Stimulated activated CD8-positive, alpha-beta memory T cell treated with anti-CD3 and anti-CD28 coated beads, Interleukin-7, amount 100 ng/mL, for 1 hour (primary cell): ENCODE measurements at places on chromosomes 4 and X.

- no peak for DNase-seq
Observed at GRCh38 chr4:76694056-76694455, 203.9 kb downstream of the SOWAHB start.

DNA sequence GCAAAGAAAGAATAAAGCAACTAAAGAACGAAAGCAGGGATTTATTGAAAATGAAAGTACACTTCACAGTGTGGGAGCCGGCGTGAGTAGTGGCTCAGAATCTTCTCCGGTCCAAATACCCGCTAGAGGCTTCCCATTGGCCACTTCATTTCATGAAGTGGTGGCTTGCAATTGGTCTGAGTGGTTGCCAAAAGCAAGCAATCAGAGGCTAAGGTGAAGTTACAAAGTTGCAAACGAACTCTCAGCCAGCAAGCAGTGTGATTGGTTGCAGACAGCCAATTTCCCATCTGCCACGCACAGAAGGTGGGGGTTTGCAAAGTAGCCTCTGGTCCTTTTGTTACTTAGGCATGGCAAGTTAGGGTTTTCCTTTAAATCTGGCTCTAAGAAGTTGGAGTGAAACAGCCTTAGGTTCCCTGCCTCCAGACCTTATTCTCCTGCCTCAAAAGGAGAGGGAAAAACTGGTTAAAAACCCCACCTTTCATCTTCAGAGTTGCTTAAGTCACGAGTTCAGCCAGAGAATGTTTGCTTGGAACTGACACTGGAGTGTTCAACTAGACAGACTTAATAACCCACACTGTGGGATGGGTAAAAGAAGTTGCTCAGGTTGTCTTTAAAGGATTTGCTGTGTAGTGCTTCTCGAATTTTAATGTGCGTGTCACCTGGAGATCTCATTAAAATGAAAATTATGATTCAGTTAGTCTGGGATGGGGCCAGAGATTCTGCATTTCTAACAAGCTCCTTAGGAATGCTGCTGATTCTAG lies 6.9 kb upstream of the CLOCK start:
- DNase-seq: no peak

DNA sequence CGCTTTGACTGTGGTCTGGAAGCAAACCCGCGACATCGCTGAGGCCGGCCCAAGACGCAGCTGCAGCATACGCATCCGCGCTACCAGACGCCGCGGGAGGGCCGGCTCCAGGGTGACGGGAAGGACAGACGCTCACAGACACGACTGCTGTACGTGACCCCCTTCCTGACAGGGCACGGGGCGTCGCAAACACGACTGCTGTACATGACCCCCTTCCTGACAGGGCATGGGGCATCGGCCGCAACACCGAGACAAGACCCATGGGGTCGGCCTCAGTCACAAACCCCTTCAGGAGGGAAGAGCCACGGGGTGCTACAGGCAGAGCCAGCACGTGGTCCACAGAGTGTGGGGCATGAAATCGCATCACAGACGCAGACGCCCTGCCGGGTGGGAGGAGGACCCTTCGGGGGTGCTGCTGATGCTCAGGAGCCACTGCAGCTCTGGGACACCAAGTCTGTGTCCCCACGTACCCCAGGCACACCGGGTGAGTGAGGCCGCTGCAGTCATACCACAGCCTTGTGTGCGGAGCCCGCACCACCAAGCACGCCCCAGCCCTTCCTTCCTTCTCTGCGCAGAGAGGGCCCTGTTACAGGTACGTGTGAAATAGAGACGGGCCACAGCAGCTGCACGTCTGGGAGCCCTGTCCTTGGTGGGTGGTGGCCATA lies 38.7 kb upstream of the CPLX1 start:
- no peak for DNase-seq

- DNase-seq: no peak
Observed at GRCh38 chrX:13463608-13464007, 105.8 kb upstream of the EGFL6 start.

GRCh38 chrX:107348051-107348450 lies 101.4 kb upstream of the FRMPD3 start:
- DNase-seq: no peak

- DNase-seq: no peak
Observed at GRCh38 chr4:66777097-66777496, 768.2 kb downstream of the CENPC start.

DNA sequence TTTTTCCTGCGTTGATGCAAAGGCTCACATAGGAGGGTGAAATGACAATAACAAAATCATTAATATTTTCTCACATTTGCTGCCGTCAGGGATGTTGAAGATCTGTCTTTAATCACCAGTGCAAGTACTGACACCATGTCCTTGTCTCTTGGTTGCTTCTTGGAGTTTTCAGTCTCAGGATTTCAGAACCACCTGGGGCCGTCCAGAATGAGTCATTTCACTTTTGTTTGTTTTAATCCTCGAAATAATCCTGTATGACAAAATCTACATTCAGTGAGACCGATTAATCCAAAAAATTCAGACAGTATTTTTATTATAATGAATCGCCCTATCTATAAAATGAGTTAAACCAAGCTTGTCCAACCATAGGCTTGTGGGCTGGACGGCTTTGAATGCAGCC lies 47.2 kb downstream of the NEIL3 start:
- no peak for DNase-seq

DNA sequence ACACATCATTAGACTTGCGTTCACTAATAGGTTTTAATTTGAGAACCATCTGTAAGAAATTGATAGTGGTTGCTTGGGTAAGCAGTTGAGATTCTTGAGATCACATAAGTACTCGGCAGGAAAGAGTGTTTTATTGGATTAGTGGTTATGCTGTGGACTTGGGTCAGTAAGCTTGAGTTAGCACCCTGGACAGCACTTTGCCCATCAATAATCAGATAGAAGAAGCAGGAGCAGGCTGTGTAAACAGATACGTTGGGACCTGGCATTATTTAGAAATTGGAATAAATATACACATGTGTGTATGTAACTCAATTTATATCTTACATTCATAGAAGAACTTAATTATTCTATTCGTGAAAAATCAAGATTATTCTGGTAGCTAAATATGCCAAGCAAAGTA lies 357.5 kb upstream of the SMIM31 start:
- no peak for DNase-seq

DNA sequence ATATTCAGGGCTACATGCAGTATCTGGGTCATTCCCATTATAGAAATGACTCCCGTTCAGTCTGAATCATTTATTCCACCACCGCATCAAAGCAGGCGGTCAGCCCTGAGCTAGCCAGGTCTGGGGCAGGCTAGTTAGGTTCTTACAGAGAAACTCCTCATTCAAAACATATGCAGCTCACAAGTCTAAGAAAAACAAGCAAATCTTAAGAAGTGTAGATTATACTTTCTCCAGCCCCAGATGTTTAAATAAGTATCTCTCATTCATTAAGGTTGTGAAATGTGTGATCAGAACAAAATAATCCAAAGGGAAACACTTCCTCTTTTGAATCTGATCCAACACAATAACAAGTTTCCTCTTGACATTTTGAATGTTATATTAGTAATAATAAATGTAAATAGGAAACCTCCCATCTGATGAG lies 441.9 kb downstream of the INPP4B start:
- DNase-seq: no peak

GRCh38 chr4:182928061-182928460 lies 10.9 kb upstream of the DCTD start:
- no peak for DNase-seq

DNA sequence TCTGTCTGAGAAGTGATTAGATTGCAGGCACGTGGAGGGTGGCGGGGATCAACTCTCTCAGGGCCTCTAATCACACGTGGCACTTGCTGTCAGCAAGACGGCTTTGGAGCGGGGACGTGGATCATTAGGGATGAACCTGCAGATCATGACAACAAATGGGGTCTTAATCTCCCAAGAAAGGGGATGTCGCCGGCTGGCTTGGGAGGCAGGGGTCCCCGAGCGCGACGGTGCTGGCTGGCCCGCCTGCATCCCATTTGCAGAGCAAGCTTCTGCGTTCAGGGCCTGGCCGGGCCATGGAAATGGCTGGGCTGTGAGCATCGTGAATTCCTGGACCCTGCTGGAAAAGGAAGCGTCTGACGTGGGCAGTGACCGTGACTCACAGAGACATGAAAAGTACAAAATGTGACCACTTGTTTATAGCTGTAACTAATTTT lies 85.1 kb upstream of the SHOX start:
- no peak for DNase-seq

GRCh38 chr4:48931459-48931858 lies 24.9 kb upstream of the OCIAD2 start:
- DNase-seq: no peak

DNA sequence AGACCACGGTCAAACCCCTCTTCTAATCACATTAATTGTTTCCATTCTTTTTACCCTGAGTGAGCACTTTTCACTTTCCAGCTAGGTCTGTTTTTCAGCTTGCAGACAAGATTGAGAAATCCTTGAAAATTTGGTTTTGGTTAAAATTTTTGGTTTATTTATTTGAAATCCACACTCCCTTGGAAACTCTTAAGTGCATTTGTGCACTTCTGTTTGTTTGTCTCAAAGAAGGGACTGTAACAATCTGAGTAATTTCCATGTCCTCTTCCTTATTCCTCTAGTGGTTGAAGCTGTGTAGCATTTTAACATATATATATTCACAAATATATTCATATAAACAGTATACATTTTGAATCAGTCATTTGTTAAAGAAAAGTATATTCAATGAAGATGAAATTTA lies 333.3 kb downstream of the ANK2 start:
- DNase-seq: no peak

- DNase-seq: no peak
Observed at GRCh38 chrX:40154250-40154852, 56.6 kb upstream of the BCOR start.

GRCh38 chr4:69965628-69966027 lies at the start of gene CSN2:
Gene CSN2 (minus strand): TSS chr4:69965728. CDS start chr4:69960995, 4,733 bp downstream.
- DNase-seq: no peak

- DNase-seq: no peak
Observed at GRCh38 chr4:21901831-21902230, 46.7 kb downstream of the KCNIP4 start.

DNA sequence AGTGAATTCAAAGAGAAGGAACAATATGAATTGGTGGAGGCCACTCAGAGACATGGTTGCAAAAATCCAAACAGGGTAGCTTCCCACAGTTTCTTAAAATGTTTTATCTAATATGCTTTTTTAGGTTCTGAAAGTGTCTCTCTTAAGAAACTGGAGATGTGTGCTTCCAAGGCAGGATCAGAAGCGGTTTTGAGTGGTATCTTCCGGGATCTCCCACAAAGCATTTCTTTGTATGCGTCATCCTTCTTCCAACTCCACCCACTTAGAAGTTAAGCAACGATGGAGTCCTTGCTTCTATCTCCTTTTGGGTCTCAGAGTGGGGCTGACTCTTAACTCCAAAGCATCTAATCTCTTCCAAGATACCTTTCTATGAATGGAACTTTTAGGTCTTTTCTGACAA lies 196.7 kb downstream of the MID1 start:
- no peak for DNase-seq
